ENCODE measurements at places on chromosomes 3 and 15.

DNA sequence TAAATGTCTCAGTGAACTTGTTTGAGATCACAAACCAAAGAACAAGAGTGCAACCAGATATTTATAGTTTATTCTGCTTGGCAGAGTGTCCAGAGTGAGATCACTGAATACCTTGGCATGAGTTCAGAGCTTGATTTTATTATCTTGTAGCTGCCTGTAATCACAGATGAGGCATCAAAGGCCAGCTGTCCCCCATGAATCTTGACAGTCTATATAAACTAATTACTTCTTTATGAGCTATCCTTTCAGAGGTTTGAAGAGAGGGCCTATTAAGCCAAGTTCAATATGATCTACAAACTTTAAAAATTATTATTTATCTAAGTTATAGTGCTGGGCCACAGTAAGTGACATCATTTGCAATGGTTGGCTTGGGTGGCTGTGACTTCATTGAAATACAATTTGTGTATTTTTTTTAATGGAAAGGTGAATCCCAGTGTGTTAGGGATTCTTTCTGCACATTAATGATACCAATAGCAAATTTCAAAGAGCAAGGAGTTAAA lies 251.5 kb downstream of the CLSTN2 start:
- DNase-seq: no peak

DNA sequence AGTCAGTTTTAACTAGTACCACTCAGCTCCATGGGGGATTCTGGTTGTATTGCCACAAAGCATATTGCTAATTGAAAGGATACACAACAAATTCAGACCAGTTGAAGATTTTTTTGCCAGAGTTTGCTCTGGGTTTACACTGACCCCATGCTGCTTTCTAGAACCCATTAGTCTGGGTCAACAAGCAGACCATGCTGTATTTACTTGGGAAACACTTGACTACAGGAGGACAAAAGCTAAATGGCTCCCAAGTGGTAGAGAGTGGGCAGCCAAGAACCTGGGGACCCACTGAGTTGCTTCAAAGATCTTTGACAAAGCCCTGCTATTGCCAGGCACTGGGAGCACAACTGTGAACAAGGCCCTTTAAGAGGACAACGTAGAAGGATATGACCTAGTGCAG lies 86.8 kb upstream of the PSMD6 start:
- DNase-seq: no peak

- DNase-seq: no peak
These were observed 366.5 kb downstream of the LRRC3B start for GRCh38 chr3:26989037-26989436.

DNA sequence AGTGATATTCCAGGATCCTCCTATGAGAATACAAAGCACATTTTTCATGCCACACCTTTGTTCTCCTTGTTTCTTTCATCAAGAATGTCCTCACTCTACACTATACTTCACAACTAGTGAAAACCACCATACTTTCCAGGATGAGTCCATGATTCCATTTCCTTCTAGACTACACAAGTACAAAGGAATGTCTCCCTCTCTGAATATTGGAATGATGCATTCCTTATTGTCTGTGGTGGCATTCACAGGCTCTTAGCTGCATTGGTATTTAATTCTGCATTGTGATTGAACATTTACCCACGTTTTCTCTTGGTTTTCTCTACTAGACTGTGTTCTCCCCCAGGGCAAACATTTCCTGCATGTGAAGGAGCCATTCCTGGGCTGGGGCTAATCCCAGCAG lies 217.5 kb downstream of the RAP2B start:
- DNase-seq: no peak

DNA sequence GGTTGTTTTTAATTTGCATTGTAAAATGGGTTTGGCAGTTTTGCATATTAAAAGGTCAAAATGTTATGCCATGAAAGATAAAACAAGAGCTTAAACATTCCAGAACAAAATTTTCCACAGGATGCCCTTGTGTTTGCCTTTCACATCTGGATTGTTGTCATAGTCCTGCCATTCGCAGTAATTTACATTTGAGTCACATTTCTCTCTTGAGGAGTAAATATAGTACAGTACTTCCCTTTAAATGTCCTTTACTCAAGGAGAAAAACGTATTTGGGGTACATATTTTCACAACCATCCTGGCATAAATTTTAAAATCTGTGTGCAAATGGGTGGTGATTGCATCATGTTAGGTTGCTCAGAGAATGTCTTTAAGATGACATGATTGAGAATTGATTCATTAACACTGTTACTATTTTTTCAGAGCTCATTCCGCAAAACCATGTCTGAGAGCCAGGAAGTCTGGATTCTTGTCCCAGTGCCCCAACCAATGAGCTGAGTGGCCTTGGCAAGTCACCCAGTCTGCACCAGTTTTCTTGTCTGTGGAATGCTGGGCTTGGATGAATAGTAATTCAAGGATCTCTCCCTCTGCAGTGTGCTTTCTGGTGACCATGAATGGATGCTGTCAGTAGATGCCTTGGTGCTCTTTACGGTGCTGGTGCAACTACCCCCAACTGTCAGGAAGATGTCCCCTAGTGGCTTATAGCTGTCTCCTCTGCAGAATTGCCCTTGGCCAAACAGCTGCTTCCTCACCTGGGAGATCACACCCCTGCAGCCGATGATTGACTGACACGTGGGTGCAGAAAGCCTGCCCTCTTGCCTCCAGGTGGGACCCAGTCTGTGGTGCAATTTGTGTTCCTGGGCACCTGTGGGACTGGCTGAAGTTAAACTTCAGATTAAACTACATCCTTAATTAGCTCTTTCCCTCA lies 43.0 kb downstream of the ABHD5 start:
- DNase-seq: no peak

GRCh38 chr3:157810924-157811718 lies 295.1 kb downstream of the SHOX2 start:
- no peak for DNase-seq

DNA sequence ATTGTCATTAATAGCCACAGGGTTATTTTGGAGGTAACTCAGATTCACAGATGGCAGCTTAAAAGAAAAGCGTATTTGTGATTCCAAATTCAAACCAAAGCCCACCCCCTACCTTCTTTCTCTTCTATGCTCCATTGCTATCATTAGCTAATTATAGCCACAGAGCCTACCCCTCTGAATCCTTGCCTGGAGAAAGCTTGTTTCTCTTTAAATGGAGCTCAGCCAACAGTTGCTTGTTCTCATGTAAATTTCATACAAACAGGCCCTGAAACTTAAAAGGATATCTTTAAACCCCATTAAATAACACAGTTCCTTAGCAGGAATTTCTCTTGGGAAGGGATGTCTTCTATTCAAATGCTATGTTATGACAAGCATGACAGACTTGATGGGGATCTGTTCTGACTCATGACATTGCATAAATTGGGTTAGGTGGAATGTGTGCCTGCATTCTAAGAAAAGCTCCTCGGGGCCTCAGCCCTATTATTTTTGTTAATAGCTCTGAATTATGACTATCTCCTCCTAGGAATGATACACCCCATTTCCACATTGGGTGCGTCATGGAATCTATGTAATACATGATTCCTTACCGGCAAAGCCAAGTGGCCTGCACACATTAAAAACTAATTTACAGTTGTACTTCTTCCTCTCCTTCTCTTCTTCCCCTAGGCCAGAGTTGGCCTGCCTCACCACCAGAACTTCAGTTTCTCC lies 265.8 kb downstream of the TAFA4 start:
- DNase-seq: no peak

DNA sequence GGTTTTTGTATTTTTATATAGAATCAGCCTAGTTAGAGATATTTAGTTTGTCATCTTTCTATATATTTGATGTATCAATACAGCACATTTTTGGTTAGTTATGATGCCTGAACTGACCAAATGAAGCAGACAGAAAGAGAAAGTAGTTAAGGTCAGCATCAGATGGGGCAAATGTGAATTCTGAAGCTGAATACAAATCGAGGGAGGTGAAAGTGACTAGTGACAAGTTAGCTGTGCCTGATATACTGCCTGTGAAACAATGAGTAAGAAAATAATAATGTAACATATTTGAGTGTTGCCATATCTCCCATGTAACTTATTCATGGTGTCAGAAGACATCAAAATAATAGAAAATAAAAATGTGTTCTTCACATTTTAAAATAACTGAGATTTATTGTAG lies 680.3 kb upstream of the SEMA6D start:
- no peak for DNase-seq

DNA sequence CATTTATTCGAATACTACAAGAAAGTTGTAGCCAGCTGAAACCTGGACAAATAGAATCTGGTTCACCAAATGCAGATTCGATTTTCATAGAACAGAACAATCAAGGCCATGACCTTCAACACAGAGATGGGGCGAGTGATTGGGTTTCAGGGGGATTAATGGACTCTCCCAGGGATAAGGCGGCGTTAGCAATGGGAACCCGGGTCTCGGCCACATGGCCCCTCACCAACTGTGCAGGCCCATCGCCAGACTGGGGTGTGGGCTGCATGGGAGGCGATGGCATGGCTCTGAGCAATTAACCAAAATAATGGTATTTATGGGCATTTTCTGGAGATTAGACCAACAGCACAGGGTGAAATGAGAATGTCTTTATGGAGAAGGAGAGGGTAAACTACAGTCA lies 34.2 kb downstream of the VGLL4 start:
- DNase-seq: no peak

DNA sequence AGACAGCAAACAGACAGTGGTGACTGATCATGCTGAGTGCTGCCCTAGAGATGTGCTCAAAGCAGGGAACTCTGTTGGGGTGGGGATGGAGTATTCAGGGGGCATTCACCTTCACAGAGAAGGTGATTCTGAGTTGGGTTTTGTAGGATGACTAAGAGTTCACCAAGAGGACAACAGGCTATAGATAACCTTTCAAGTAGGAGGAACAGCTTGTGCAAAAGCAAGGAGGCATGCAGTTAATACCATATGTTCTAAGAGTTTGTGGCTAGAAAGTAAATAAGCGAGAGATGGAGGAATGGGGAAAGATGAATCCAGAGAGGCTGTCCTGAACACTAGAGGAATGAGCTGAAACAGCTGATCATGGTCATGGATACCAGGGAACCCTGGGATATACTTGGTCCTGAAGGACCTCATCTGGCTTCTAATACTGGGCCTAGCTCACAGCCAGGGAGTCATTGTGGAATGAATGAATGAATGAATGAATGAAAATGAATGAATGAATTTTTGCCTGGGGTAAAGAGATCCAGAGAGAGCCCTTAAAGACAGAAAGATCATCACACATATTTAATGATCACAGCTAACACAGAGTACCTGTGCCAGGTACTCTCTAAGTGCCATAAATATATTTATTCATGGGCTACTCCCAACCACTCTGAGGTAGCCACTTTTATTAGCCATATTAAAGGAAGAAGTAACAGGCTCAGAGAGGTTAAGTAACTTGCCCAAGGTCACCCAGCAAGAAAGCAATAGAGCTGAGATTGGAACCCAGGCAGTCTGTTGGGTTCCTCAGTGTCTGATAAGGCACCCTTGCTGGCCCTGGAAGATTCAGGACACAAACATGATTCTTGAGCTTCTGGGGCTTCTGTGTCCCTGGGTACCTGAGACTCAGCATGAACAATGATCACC lies 22.0 kb downstream of the SMAD6 start:
- no peak for DNase-seq

- DNase-seq: no peak
These were observed 813.3 kb downstream of the NR2F2 start for GRCh38 chr15:97143592-97144376.

- no peak for DNase-seq
These were observed 46.5 kb upstream of the PDE8A start for GRCh38 chr15:84934942-84935729.

- no peak for DNase-seq
These were observed 57.3 kb upstream of the PPP2R3A start for GRCh38 chr3:135908225-135908624.

DNA sequence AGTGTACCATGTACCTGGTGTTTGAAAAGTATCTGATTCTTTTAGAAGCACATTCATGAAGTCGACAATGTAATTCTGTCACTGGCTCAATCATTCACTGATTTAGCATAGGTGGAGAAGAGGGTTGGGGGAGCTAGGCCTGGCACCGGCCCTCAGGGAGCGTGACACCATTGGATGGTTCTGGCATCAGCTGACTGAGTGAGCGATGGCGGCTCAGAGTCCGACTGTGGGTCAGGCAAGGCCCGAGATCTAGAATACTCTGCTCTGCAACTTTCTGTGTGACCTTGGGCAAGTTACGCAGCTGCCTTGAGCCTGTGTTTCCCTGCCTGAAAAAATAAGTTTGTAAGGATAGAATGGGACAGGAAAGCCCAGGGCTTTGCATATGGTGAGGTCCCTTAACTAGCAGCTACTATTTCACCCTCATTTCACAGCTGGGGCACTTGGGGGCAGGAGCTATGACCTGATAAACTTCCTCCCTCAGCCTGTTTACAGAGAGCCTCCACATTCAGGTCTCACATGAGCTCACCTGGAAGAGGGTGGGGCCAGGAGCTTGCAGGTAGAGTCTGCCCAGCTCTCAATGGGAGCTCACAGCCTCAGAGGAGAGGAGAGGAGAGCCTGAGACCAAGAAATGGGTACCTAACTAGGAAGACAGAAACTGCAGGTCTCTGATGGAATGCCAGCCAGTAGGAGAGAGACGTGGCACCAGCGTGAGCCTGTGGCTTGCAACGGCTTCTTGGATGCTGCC lies 153.7 kb upstream of the TLE3 start:
- no peak for DNase-seq

GRCh38 chr3:16181361-16181760 lies 6.9 kb downstream of the GALNT15 start:
- DNase-seq: no peak

DNA sequence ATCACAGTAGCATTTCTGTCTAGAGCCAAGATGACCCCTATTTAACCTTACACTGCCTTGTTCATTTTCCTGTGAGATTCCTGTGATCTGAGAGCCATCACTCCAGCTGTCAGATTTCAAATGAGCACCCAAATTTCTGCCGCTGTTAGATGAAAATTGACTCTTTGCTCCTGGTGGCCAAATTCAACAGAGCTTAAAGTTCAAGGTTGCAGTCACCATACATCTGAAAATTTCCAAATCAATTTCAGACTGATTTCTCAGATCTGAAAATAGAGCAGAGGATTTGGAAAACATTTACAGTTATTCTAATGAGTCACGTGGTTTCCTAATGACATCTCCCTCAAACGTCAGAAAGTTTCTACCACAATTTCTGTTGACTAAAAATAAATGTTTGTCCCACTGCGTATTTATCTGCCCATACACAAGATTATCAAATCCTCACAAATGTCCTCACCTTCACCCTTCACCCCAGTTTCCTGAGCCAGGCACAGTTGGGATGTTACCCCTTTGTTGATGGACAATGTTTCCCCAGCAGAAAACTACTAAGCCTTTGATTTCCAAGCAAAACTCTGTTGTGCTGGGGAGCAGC lies 16.4 kb downstream of the HDC start:
- DNase-seq: no peak

DNA sequence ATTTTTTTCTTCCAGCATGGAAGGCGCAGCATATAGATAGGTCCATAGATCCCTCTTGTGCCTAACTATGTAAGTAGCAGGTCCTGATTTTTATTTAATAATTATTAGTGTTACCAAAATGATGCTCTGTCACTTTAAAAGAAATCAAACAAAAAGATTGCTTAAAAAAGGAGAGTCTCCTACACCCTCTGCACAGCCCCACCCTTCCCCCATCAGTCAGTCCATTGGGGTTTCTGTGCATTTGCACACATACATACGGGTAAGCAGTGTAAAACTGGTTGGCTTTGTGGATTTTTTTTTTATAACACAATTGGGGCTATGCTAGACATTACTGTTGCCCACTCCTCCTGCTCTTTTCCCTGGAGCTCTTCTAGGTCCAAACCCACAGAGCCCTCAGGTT lies 7.0 kb upstream of the RPP14 start:
- DNase-seq: no peak

All from foreskin melanocyte (primary cell).